ENCODE measurements at places on chromosomes 7 and 10.
A peak's percentile ranks its signal among the peaks of the same experiment; 100 is the strongest.

GRCh38 chr10:131746241-131746711 lies 154.5 kb upstream of the PPP2R2D start:
- DNase-seq: no peak

DNA sequence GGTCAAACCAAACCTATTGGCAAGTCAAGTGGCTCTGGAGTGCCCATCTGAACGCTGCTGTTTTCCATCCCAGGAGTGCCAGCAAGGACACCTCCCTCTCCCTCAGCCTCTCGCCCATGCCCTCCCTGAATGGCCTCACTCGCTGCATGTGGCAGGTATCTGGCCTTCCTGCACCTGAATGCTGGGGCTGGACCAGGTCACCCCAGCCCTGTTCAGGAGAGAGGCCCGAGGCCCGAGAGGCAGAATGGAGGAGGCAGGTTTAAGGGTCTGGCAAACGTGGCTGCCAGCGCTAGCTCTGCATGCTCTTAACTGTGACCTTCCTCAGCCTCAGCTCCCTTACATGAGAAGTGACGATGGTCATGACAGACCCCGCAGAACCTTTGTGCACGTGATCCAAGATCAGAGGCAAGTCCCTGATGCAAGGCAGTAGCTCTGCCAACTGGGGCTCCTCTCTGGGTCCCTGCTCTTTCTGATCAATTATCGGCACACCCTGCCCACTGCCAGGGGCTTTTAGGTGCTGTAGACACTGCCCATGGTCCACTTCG lies 295.7 kb upstream of the ZMIZ1 start:
- no peak for DNase-seq

GRCh38 chr10:68471586-68472408 lies at the start of gene DNA2:
Gene DNA2, minus strand, starts transcription at chr10:68471973. Its CDS starts 109 bp downstream, at chr10:68471864.
- DNase-seq: peak; percentile 95

DNA sequence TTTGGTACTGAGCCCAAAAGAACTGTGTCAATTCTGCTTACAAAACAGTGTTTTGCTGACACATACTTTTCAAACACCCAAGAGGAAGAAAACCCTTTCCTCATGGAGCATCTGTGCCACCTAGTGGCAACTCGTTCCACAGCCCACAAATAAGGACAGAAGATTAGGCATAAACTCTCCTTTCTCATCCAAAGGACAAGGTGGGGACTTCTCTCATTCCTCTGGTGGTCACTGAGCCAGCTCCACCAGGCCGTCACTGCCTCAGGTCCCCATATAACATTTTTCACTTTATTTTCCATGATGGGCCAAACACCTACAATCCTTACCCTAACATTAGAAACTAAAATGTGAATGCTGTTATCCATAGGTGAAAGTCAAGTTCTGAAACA lies 76.9 kb downstream of the RNF216 start:
- peak; percentile 80 for DNase-seq

DNA sequence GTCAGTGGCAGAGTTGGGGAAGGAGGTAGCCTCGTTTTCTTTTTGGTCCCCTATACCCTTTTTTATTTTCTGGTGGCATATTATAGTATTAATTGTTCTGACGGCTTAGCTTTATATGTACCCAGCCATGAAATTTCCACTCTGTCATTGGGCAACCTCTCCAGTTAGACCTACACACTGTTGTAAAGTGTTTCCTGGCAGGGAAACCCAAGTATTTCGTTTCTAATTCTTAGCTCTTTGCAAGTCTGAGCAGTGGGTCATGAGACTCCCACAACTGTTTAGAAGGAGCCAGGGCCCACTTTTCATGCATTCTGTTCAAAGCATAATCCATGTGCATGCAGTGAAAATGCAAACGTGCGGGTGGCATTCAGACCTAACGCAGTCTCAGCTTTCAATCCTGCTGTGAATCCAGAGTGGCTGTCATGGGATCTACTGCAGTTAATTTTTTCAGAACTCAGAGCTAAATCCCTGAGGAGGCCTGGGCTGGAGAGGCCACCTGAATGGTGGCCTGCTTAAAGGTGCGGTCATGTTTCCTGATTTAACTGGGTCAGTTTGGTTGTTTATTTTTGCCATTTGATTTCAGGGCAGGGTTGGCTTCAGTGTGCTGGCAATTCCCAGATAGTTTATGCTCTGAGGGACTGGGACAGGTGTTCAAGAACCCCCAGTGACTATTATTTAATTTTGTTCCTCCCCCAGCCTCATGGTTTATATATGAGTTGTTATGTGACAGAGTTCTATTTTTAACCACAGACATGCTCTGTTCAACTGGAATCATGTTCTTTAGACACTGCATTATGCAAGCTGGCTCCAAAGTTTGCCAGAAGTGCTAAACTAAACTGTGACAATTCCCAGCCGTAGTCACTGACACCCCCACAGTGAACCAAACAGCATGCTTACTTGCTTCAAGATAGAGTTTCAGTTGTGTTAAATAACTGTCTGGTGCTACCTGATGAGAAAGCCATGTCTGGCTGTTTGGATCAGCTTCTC lies 27.4 kb upstream of the SYPL1 start:
- DNase-seq: peak; percentile 40

GRCh38 chr10:57420881-57421280 lies 846.8 kb downstream of the IPMK start:
- DNase-seq: no peak

DNA sequence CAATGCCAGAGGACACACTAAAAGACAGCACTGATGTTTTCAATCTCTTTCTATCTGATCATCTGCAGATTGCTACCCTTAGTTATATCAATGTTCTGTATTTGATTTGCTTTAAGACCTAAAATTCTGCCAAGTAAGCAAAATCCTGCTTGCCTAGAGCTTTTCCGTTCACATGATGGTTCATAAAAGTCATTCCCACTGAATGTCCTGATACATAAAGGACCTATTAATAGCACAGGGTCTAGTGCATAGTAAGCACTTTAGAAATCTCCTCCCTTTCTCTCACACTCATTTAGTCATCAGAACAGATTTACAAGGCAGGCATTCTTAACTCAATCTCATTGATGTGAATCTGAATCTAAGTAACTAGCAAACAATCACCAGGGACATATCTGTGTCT lies 68.8 kb downstream of the PCGF5 start:
- DNase-seq: no peak
